ENCODE measurements at places on chromosomes 1 and 21.

GRCh38 chr1:30718091-30718635, 5.2 kb downstream of the MATN1 start:
- DNase-seq: peak; percentile 94

- DNase-seq: no peak
These were observed 9.6 kb downstream of the CAPN2 start for GRCh38 chr1:223721658-223722607.

DNA sequence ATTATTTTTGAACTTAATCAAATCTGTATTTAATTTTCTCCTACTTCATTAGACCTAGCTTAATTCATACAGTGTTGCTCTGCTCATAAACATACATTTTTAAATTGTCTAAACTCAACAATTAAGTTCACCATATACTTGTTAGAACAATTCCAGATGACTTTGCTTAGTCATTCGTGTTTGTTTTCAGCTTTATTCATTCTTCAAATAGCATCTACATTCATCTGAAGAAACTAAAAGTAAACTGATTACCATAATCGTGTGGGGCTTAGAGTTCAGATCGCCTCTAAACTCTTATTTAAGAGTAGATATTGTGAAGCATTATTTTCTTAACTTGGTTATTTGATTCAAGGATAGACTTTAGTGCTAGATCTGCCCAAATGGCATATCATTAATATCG, 34.4 kb downstream of the KLHL20 start:
- no peak for DNase-seq

DNA sequence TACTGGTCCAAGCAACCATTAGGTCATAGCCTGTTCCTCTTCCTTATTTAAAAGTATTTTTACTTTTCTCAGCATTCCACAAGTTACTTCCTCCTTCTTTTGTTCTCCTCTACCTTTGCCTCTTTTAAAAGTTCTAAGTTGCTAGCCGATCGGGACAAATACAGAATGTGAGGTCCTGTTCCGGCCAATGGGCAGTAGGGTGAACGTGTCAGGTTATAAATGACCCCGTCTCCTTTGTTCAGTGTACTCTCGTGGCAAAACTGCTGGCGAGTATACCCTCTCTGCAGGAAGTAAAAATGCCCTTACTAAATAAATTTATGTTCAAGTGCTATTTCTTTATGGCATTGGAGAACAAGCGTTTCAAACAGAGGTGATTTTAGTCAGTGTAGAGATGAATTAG, 2.5 kb downstream of the ADCY10 start:
- DNase-seq: no peak

- DNase-seq: no peak
These were observed 1.9 kb upstream of the DIP2A start for GRCh38 chr21:46456750-46457149.

GRCh38 chr1:211488641-211489040, 3.3 kb downstream of the RD3 start:
- no peak for DNase-seq

GRCh38 chr1:28314547-28314941, 14.3 kb upstream of the MED18 start:
- DNase-seq: no peak

- DNase-seq: no peak
These were observed 1.2 kb downstream of the RGL1 start for GRCh38 chr1:183806125-183806524.

DNA sequence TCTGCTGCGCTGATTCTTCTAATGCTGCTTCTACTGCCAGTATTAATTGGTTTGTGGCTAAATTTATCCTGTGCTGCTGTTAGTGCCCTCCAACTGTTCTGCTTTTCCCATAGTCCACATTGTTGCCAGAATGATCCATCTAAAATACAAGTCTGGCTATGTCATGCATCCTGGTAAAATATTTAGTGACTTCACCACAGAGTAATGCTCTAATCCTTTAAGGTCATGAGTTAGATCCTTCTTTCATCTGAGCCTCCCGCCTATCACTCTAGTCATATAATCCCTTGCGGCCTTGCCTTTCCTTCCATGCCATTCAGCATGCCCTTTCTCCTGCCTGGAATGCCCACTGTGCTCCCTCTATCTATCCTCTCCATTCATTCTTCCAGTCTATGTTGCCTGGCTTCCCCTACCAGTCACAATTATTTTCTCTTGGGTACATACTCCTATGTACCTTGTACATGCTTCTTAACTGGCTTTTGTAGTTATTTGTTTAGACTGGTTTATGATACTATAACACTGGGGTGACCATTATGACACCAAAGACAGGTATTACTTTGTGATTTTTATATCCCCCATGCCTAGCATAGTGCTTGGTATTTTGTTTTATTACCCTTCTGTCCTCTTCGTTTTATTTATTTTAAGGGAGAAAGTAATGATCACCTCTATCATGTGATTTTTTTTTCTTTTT, 144.0 kb downstream of the MAGI3 start:
- peak; percentile 45 for DNase-seq

- no peak for DNase-seq
These were observed 318.6 kb upstream of the POU3F1 start for GRCh38 chr1:38365242-38365641.

DNA sequence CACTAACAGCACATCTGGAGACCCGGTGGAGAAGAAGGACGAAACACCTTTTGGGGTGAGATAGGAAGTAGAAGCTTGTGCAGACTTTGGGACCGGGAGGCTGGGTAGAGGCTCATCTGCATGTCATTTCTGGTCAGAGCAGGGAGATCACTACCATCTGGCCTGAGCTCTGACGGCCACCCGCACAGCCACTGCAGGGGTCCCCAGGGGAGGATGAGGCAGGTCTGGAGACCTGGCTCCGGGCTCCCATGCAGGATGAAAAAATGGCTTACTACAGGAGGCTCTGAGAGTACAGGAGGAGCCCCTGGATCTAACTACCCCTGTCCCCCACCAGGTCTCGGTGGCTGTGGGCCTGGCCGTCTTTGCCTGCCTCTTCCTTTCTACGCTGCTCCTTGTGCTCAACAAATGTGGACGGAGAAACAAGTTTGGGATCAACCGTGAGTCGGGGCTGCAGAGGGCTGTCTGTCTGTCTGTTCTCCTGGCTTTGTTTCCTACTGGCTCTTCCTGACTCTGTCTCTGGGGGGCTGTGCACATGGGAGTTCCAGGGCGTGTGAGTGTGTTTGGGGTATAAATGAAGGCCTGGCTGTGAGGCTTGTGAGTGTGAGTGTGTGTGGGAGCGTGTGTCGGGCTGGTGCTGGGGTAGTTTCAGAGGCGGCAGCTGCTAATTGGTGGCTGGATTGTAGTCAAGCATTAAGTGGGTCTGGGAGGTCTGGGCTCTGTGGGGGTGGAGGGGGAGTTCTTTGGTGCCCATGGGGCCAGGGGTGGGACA, 14.1 kb downstream of the NTRK1 start:
- no peak for DNase-seq

- DNase-seq: no peak
These were observed 69.2 kb downstream of the FASLG start for GRCh38 chr1:172727956-172728603.

DNA sequence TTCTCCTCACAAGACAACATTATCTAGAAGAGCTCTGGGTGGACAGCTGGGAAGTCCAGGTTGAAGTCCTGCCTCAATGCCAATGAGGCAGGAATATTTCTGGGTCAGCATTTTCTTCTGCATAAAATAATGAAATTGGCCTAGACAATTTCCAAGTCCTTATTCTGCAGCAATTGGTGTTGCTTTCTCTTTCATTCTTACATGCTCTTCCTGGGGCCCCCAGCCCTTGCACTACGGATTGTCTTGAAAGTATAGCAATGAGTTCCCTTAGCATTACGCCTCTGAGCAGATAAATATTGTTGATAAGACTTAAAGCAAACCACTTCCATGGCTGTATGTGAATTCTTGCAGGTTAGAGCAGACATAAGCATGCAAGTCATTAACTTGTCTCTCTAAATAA, 188.5 kb downstream of the TGFBR3 start:
- DNase-seq: no peak

DNA sequence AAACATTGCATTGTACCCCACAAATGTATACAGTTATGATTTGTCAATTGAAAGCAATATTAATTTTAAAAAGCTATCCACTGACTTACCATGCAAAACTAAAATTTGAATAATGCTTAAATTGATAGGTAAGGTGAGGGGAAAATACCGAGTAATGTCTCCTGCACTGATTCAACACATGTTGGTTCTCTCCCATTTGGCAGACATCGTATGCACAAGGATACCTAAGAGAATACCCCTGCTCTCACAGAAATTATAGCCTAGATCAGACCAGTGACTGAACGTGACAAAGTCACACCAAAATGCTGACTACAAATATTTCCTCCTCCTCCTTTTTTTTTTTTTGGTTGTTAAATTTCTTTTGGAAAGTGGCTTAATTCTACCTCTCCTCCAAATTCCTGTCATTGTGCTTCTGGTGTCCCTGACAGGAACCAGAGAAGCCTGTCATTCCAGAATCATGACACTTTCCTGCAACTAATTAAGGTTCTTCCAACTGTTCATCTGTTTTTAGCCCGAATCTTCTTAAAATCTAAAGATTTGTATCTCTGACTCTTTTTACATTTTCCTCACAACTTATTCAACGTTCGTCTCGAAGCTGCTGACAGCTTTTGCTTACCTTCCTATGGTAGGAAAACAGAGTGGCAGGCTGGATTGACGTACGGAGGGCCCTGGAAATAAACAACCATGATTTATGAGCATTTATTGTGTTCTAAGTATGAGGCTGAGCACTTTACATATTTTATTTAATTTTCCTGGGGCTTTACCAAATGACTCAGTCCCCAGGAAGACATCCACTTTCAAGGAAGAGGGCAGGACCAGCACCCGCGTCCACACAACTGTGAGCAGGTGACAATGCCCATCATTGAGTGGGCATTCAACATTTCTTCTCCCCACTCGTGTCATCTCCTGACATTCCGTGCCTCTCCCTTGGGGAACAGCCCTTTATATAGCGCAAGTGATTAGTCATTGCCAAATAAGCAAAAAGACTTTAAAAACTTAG, 57.9 kb upstream of the KCNE2 start:
- no peak for DNase-seq

DNA sequence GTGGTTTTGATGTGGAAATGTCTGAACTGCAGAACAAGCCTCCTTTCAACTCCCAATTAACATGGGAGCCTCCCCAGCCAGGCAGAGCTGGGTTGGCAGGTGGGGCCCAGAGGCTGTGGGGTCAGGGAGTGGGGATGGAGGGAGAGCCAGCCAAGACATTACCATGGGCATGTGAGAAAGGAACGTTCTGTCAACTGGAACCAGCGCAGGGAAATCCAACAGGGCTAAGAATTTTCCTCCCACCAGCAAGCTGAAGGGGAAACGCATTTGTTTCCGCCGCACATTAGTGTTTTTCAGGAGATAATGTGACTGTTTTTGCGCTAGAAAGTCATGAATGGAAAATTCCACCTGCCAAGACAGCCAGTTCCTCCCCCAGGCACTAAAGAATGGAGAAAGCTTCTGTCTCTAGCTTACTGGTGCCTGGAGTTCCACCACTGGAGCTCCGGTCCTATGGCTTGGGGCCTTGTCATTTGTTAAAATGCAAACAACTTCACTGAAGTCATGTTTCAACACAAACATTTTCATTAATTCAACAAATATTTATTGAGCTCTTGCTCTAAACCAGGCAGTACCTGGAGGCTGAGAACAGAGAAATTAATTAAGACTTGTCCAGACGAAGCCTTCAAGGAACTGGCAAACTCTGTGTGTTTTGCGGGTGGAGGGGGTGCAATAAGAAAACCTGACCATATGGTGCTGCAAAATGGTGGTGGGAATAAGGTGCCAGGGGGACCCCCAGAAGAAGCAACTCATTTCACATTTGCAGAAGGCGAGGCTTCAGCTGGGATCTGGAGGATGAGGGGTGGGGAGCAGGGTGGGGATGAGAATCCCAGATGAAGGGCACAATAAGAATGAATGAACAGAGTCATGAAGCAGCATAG, 305.1 kb downstream of the MATN1 start:
- DNase-seq: no peak

- peak; percentile 92 for DNase-seq
These were observed 115.7 kb upstream of the IPO9 start for GRCh38 chr1:201713086-201713810.

- DNase-seq: no peak
These were observed 118.1 kb upstream of the POGK start for GRCh38 chr1:166721145-166721544.

- no peak for DNase-seq
These were observed 8.3 kb upstream of the MUTYH start for GRCh38 chr1:45348609-45348965.

DNA sequence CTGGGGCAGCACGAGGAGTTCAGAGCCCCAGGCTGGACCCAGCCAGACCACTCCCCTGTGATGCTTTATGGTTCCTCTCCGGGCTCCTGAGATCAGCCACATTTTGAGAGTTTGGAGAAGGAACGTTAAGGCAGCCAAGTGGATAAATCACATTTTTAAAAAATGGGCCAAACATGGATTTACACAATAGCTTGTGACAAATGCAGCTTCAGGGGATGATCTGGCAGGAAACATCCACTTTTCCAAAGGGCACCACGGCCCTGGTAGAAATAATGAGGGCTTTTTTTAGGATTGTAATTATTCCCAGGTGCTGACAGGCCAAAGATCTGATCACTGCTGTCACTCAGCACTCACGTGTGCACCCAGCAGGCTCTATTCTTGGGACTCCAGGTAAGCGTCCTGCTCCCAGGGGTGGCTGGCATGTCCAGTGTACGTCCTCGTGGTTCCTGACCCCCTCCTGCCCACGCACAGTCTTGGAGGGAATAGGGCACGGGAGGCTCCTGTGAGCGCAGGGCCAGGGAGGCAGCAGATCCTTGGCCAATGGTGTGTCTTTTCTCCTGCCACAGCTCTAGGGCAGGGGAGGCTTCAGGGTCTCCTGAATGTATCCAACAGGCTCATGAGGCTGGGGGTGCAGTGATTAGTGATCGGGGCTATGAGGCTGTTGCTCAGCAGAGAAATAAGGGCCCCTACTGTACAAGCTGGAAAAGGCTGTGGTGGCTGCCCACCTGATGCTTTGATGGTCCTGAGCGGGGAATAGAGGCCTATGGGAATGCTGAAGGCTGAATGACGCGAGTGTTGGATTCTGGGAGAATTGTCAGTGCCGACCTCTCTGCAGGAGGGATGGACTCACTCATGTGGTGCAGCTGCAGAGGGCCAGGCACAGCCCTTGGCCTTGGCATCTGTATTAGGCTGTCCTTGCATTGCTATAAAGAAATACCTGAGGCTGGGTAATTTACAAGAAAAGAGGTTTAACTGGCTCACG, 415.7 kb downstream of the PTPRU start:
- no peak for DNase-seq

DNA sequence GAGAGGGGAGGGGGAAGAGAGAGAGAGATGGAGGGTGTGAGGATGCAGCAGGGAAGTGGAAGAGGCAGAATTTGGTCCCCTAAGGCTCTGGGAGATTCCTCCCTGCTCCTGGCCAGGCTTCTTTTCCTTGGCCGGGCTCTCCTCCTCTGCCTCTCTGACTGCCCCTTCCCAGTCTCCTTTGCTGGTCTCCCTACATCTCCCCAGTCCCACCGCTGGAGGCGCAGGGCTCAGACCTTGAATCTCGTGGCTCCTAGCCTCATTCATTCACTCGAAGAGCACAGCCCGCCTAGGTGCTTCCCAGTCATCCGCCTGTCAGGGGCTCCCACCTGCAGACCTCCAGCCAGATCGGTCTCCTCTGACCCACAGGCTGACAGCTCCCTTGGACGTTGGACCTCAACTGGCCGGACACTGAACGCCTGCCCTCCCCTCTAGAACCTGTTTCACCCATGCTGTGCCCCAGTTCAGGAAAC, 76.5 kb downstream of the VWA5B1 start:
- DNase-seq: no peak

GRCh38 chr1:205484985-205485967, 19.2 kb upstream of the CDK18 start:
- no peak for DNase-seq
